ENCODE measurements at places on chromosomes 3 and 15. TPM values are rescaled to one million over a fixed set of nuclear protein-coding genes. Genes with fewer than 3 reads are reported as not detected.

GRCh38 chr3:28118087-28118486 lies 123.3 kb upstream of the CMC1 start:
- no peak for DNase-seq

GRCh38 chr15:23642413-23643044 lies 5.1 kb downstream of the MAGEL2 start:
- DNase-seq, result peak; percentile 70

DNA sequence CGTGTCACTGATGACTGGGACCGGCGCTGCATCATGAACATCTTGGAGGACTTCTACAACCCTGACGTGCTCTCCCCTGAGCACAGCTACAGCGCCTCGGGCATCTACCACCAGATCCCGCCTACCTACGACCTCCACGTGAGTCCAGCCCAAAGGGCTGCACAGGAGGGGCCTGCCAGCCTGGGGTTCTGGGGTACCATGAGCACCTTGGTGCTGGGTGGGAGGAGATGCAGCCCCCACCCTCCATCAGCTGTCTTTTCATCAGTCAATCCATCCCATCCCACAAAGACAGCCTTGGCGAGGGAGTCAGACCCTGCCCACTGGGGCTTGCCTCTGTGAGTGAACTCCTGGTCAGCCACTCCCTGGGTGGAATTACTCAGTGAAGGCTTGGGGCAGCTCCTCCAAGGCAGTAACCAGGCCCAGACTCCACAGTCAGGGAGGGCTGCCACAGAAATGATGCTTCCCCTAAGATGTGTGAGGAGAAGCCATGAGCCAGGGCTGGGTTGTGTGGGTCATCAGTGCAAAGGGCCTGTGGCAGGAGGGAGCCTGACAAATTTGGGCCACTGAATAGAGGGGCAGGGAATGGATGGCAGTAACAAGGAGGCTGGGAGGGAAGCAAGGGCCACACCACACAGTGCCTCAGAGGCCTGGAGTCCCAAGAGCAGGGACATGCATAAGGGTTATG lies 47.9 kb downstream of the SEMA3G start:
- DNase-seq, result no peak

GRCh38 chr15:90191794-90192509 lies 9.2 kb upstream of the SEMA4B start:
- DNase-seq, result peak; percentile 95

The C2CD4A gene
- total RNA-seq, result not detected

GRCh38 chr3:27578032-27578431 lies 93.8 kb upstream of the SLC4A7 start:
- DNase-seq, result no peak

DNA sequence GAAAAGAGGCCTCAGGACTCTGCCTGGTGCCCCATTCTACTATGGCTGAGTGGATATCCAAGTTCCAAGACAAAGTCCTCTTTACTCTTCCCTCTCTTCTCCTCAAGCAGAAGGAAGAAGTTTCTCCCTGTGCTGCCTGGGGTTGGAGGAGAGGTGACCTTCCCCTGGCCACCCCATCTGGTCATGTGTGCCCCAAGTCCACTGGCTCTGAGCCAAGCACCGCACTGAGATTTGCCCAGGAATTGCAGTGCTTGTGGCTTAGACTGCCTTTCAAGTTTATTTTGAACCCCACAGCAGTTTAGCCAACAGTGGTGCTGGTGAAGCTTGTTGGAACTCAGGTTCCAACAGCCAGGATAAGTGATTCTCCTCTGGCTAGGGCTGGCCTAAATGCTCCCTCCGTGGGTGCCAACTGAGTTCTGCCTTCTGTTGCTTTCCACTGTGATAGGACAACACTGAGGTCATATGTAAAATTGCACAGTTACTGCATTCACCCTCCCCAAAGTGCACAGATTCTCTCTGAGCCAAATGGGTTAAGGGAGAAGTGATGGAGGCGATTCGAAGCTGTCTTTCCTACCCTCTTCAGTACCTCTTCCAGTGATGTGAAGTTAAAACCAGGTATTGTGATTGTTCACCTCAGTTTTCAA lies 69.9 kb downstream of the TMCO5A start:
- DNase-seq, result no peak

The APH1B gene
- 9.1 TPM for total RNA-seq

DNA sequence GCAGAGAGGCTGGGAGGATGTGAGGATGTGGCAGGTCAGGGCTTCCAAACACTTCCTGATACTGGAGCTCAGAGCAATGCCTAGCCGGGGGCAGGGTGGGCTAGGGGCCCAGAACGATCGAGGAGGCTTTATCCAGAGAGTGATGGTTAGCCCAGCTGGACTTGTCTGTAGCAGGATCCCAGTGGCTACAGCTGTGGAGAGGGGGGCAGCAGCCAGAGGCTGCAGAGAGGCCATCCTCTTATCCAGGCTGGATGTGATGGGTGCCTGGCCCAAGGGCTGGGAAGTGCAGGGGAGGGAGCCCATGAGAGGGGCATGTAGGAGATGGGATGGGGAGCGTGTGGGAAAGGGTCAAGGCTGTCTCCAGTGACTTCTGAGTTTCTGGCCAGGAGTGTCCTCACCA lies 4.6 kb downstream of the PARP3 start:
- peak; percentile 47 for DNase-seq

The GOLGA6A gene
- not detected for total RNA-seq

DNA sequence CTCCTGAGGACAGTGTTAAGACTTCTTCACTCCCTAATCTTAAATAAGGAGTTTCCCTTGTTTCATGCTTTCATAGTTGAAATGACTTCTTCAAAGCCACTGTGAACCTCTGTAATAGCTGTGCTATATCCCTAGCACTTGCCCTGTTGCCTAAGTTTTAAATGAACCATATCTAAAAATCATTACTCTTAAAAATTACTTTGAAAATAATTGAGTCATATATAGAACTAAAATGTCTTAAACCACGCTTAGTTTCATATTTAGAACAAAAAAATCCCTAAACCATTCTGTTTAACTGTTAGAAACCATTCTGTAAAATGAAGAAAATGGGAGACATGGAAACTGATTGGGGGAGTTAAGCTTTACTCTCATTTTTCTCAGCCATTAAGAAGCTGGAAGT lies 29.8 kb downstream of the DNAJC19 start:
- DNase-seq, result no peak

The HGD gene
- 0.71 TPM for total RNA-seq

The XCR1 gene
- total RNA-seq, result not detected

- DNase-seq, result peak; percentile 15
Measured at GRCh38 chr3:128081846-128082245, 29.6 kb downstream of the SEC61A1 start.

- DNase-seq, result no peak
Measured at GRCh38 chr3:110813541-110813940, 258.1 kb upstream of the NECTIN3 start.

The ITIH3 gene
- total RNA-seq, result not detected

DNA sequence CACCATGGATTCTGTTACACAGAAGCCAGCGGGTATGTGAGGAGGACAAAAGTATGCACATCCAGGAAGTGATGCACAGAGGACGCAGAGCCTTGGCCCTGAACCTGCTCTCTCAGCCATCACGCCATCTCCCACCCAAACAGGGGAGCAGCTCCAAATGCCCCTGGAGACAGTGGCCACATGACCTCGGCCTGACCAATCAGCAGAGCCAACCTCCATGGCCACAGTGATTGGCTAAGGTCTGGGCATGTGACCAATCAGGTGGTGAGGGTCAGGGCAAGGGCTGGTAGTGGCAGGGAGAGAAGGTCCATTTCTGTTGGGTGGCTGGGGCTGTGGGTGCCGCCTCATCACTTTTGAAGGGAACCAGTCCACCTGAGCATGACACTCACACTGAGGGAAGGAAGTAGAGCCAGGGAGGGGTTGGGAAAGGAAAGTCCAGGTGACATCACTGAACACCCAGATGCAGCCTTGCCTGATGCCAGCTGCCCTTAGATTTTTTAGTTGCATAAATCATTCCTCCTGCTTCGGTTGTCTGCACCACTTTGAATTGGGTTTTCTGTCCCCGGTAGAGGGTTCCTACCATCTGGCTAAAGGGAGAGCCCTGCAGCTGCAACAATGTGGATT lies 70.3 kb upstream of the IQSEC1 start:
- DNase-seq, result peak; percentile 35

The EAF2 gene
- total RNA-seq, result 6.4 TPM

DNA sequence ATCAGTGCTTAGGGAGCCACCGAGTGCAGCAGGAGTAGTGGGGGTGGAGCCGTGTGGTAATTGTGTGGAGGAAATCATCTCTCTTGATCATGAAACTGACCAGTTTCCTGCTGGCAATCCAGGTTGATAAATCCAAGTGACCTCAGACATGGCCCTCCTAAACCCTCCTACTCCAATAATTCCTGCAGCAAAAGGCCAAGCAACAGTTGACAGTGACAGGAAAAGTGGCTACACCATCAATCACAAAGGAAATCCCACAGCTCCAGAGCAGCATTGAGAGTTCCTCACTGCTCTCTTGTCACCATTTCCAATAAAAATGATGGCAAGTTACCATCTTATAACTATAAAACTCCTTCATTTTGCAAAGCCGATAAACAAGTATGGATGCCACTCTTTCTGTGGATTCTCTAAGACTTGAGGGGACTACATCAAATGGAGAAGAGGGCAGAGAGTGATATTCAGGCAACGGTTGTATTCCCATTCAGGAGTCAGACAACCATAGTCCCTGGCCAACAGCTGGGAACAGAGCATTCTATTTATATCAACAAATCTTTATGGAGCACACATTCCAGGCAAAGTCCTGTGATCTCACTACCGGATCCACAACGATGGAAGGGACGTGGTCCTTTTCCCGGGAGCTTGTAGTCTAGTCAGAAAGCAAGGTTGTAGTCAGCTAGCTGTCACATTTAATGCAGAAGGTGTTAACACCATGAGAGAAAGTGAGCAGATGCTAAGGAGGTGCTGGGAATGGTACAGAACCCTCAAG lies 312.5 kb upstream of the CTNNB1 start:
- no peak for DNase-seq

DNA sequence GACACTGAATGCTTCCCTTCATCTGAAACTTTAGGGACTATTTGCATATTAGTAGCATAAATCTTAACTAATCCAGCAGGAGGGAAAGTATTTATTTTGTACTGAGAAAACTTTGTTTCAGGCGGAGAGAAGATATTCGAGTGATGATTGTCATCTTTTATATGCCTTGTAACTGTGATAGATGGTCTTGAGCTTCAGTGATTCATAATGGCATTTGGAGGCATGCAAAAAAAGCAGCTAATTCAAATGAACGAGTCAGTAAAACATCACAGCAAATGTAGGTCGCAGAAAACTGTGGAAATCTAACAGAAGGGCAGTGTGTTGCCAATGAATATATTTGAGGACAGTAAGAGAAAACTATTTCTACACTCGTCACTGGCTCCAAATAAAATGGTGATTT lies 643.7 kb upstream of the NAALADL2 start:
- no peak for DNase-seq

The LRRC49 gene
- total RNA-seq, result 14.0 TPM

GRCh38 chr3:156366559-156366958 lies 188.4 kb downstream of the SSR3 start:
- no peak for DNase-seq

- no peak for DNase-seq
Measured at GRCh38 chr3:160061525-160061924, 72.9 kb downstream of the IL12A start.

The FAM227B gene
- 11.1 TPM for total RNA-seq

- DNase-seq, result no peak
Measured at GRCh38 chr3:55826731-55827496, 339.8 kb upstream of the WNT5A start.

All from sigmoid colon (tissue), 7 donors.